Kasumi-1 (cell line): ENCODE measurements at places on chromosomes 1 and 21.

GRCh38 chr1:231557411-231557810, 28.9 kb downstream of the TSNAX start:
- DNase-seq: no peak

- no peak for DNase-seq
Measured at GRCh38 chr1:151294742-151295462, 12.8 kb downstream of the ZNF687 start.

GRCh38 chr1:46102769-46103476, 29.5 kb downstream of the PIK3R3 start:
- no peak for DNase-seq

GRCh38 chr1:5768014-5768413, 224.2 kb downstream of the NPHP4 start:
- no peak for DNase-seq

GRCh38 chr1:9844106-9844505, 20.3 kb upstream of the CLSTN1 start:
- no peak for DNase-seq
